Effector CD4-positive, alpha-beta T cell (primary cell): ENCODE measurements at places on chromosomes 2 and 18.

- DNase-seq: no peak
These were observed 130.4 kb downstream of the COL4A4 start for GRCh38 chr2:227033471-227034148.

DNA sequence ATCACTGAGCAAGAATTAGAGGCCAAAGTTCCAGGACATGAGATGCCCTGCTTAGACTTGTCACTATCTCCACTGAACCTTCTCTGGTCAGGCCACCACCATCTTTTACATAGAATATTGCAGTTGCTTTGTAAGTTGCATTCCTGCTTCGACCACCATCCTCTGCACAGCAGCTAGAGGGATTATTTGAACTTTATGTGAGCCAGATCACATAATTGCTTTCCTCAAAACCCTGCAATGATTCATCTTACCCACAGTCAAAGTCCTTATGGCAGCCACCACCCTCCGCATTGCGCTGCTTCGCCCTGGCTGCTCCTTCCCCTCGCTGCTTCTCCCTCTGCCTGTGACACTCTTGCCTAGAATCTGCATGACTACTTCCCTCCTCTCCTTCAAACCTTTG is 111.3 kb downstream of the EML6 start:
- no peak for DNase-seq

GRCh38 chr2:149715005-149715592 is 127.5 kb upstream of the MMADHC start:
- no peak for DNase-seq

- no peak for DNase-seq
These were observed 193.3 kb downstream of the RNF152 start for GRCh38 chr18:61699397-61700110.

- no peak for DNase-seq
These were observed 20.3 kb downstream of the TUBB6 start for GRCh38 chr18:12328179-12328823.

- DNase-seq: no peak
These were observed 125.6 kb upstream of the HS6ST1 start for GRCh38 chr2:128444121-128444771.

- DNase-seq: no peak
These were observed 576.2 kb downstream of the CPS1 start for GRCh38 chr2:211132573-211132972.

GRCh38 chr2:135890835-135891234 is 14.6 kb upstream of the MCM6 start:
- no peak for DNase-seq

GRCh38 chr2:234051374-234052070 is 1.0 kb downstream of the SPP2 start:
- DNase-seq: no peak

- DNase-seq: no peak
These were observed 3.8 kb downstream of the STAM2 start for GRCh38 chr2:152171718-152172117.

DNA sequence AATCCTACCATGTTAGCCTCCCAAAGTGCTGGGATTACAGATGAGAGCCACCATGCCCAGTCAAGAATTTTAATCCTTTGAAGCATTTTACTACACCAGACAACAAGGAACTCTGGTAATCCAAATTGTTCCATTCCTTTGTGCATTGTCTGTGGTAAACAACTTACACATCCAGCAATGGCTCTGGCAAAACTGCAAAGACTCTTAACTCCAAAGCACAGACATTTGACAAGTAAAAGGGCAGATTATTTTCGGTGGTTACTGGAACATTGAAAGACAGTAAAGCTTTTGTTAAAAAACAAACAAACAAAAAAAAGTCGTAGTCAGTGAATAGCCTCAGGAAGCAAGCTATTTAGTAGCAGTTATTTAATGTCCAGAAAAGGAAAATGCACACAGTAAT is 33.2 kb upstream of the RMND5A start:
- DNase-seq: no peak

- no peak for DNase-seq
These were observed 35.2 kb upstream of the LPIN2 start for GRCh38 chr18:3048121-3048520.

- DNase-seq: no peak
These were observed 177.3 kb downstream of the NBAS start for GRCh38 chr2:15383695-15384350.

GRCh38 chr2:226478109-226478809 is 321.4 kb downstream of the IRS1 start:
- DNase-seq: no peak

DNA sequence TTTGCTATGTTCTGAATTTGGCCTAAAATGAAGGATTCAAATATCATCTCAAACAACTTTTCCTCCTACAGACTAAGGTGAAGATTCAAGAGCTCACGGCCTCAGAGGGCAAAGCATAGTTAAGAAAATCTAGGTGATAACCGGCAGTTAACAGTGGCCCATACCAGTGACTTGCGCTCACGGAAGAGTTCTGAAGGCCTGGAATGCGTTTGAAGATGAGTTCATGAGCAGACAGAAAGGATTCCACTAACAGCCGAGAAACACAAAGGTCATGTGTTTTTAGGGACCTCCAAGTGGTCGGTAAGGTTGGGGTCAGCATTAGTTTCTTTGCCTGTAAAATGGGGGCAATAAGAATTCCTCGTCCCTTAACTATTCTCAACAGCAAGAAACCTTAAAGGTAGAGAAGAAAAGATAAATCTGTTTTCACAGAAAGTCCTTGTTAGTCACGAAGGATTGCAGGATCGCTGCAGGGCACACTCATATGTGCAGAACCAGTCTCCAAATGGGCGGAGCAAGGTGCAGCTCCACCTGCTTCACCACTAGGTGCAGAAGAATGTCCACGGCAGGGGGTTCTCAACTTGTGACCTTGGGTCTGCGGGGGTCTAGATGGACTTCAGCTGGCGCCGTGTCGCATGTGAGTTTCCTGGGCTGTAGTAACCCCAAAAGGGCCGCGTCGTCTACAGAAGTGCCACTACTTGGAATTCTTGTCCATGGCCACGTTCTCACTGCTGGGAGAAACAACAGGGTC is 708 bp upstream of the RPIA start:
- peak; percentile 31 for DNase-seq

- no peak for DNase-seq
These were observed 45.3 kb downstream of the LRRFIP1 start for GRCh38 chr2:237672731-237673129.

GRCh38 chr2:198712485-198712884 is 745.3 kb downstream of the SATB2 start:
- no peak for DNase-seq

DNA sequence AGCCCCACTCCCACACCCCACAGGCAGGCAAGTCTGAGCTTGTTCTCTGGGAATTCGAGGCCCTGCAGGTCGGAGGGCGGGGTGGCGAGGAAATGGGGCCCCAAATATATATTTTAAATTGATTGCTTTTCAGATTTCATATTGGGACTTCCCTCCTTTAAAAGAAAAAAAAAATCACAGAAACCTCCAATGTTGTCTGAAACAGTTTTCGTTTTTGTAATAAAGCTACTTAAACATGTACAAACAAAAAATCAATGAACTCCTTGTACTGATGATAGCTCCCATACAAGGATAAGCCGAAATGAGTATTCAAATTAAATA is 21.5 kb downstream of the THNSL2 start:
- no peak for DNase-seq

- no peak for DNase-seq
These were observed 13.1 kb downstream of the NEB start for GRCh38 chr2:151721161-151721560.

DNA sequence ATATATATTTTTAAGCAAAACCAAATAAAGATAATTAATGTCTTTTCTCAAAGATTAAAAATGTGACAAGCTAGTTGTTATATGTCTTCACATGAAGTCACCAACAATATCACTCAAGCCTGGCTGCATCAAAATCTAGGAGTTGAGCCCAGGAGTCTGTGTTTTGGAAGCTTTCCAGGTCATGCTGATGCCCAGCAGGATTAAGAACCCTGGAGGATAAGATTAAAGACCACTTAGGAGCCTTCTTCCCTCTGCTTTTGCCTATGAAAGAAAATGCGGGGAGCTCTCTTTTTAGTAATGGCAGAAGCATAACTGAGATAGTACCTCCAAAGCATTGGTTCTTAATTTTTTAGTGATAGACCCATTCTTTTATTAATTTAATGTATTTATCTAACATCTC is 157.4 kb downstream of the ASXL3 start:
- DNase-seq: no peak

DNA sequence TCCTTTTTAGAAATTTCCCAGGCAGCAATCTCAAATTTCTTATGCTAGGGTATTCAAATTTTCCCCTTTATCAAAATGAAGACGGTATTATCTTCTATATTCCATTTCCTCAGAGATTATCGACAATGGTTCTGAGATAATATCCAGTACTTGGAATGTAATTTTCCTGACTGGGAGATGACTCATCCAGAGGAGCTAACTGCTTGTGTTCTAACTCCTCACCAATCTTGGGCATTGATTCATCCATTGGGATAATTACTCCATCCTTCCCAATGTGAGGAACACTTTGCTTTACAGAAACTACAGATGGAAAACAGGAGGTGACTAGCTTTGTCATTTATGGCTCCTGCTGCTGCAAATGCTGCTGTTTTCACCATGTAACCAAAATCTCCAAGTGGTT is 239.4 kb upstream of the LYPD1 start:
- DNase-seq: no peak

- no peak for DNase-seq
These were observed 63.5 kb downstream of the ARHGAP15 start for GRCh38 chr2:143192716-143193115.

DNA sequence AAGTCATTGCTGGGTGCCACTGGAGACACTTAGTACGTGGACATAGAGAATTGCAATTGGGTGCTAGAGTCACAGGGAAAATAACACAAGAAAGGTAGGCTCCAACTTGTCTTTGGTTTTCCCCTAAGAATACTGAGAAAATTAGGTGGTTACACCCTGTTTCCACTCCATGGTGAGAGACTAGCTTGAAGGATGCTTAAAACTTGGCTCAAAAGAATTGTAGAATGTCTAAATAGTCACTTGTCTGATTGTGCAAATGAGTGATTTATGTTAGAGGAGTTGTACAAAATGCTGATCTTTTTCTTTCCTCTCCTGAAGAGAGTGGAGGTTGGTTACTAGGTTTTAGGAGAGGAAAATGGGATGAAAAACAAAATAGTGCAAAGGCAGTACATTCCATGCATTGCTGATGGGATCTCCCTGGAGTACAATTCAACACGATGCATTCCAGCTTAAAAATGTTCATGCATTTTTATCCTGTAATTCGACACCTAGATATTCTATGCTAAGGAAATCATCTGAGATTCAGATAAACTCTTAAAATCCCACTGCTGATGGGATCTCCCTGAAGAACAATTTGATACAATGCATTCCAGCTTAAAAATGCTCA is 2.2 kb upstream of the SERPINB12 start:
- DNase-seq: no peak

DNA sequence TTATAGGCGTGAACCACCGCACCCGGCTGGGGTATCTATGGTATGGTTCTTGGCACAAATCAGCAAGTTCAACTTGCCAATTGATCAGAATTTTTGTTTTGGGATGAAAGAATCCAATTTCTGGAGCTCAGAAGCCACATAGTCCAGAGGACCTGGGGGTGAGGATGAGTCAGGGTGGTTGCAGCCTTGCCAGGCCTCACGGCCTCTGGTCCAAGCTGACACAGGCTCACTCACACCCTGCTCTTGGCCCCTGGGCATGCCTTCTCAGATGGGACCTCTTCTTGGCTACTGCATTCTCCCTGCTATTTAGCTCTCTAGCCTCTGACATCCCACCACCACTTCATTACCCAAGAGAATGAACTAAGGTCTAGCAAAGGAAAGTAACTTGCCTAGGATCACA is 16.3 kb downstream of the CAPG start:
- no peak for DNase-seq

DNA sequence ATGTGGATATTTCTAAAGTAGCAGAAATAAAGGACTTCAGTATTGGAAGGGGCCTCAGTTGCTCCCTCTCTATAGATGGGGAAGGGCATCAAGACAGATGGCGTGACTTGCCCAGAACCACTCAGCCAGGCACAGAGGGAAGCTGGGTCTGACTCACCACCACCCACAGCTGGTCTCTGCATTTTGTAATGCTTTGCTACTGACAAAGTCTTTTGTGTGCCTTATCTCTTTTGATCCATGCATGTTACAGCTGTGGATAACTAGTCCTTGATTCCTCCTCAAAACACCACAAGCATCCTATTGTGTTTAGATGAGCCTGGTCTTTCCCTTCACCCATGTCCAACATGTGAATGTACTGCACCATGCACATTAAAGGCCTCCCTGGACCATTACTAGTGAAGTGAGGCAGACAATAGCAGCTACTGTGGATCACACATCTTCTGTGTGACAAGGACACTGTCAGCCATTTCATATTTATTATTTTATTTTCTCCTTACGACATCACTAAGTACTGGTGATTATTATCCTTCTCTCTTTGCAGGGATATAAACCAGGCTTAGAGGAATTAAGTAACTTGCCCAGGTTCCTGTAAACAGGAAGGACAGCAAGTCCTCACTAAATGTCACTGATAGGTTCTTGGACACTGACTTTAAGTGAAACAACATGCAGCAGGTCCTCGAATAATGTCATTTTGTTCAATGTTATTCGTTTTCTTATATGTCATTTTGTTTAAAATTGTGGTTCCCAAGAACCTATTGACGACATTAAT is 29.6 kb upstream of the IL37 start:
- DNase-seq: no peak

GRCh38 chr2:186281726-186282125 is 204.3 kb upstream of the ZC3H15 start:
- DNase-seq: no peak

GRCh38 chr18:51569153-51569552 is 371.7 kb upstream of the MEX3C start:
- no peak for DNase-seq

DNA sequence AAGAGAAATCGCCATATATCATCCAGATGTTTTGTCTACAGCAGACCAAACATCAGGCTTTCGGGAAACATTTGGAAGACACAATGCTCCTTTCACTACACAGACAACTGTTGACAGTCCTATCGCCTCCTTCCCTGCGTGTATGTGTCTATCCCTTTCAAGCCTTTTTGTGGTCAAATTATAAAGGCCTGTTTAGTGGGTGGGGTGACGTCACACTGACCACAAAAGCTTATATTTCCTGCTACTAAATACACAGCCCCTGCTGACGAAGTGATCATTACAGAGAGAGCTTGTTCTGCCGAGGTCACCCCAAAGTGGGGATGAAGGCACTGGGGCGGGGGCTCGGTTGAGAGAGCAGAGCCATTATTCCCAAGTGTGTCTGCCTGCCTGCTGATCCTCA is 302.7 kb upstream of the TNP1 start:
- no peak for DNase-seq

- peak; percentile 30 for DNase-seq
These were observed 891 bp upstream of the NR4A2 start for GRCh38 chr2:156333274-156333950.

DNA sequence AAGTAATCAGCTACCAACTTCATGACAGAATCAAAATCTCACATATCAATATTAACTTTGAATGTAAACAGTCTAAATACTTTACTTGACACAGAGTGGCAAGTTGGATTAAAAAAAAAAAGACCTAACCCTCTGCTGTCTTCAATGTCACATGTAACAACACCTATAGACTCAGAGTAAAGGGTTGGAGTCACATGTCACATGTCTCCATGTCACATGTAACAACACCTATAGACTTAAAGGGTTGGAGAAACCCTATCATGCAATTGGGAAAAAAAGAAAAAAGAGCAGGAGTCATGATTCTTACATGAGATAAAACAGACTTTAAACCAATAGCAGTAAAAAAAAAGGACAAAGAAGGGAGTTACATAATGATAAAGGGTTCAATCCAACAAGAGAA is 665.3 kb upstream of the LRRTM1 start:
- no peak for DNase-seq
